Body of pancreas (tissue), 4 donors: ENCODE measurements at places on chromosomes 16 and 17.

GRCh38 chr17:46115699-46116098, 77.5 kb downstream of the KANSL1 start:
- DNase-seq: no peak
- no peak overlapping the region for H3K4me3 ChIP-seq
- no peak overlapping the region for H3K27ac ChIP-seq
- H3K27me3 ChIP-seq: no peaks in the 10 kb centered on the region
- H3K36me3 ChIP-seq: no peaks in the 10 kb centered on the region

DNA sequence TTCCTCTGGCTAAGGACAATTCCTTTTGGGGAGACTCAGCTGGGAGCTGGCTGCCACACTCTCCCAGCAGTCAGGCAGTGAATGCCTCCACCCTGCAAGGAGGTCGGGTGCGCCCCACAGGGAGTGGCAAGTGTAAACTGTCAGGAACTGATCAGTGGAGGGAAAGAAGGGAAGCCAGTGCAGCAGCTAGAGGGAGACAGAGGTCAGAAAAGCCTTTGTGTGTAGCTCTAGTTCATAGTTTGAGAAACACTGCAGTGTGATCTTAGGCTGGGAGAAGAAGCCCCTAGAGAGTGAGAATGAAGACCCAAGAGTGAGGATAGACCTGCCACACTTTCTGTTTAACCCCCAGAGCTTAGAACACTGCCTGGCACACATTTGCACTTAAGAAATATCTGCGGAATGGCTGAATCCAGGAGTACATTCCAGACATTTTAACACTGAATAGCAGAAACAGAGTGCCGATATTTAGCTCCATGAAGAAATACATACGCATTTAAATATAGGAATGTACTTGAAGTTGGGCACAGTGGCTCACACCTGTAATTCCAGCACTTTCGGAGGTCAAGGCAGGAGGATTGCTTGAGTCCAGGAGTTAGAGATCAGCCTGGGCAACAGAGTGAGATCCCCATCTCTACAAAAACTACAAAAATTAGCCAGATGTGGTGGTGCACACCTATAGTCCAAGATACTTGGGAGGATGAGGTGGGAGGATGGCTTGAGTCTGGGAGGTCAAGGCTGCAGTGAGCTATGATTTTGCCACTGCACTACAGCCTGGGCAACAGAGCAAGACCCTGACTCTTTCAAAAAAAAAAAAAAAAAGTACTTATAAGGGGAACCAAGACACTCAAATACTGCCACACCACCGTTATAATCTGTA, 11.1 kb upstream of the SLC5A11 start:
- no peaks in the 10 kb centered on the region for H3K36me3 ChIP-seq
- no peak overlapping the region for H3K27ac ChIP-seq
- peaks cover 15% of the 10 kb centered on the region for H3K4me1 ChIP-seq
- DNase-seq: no peak

DNA sequence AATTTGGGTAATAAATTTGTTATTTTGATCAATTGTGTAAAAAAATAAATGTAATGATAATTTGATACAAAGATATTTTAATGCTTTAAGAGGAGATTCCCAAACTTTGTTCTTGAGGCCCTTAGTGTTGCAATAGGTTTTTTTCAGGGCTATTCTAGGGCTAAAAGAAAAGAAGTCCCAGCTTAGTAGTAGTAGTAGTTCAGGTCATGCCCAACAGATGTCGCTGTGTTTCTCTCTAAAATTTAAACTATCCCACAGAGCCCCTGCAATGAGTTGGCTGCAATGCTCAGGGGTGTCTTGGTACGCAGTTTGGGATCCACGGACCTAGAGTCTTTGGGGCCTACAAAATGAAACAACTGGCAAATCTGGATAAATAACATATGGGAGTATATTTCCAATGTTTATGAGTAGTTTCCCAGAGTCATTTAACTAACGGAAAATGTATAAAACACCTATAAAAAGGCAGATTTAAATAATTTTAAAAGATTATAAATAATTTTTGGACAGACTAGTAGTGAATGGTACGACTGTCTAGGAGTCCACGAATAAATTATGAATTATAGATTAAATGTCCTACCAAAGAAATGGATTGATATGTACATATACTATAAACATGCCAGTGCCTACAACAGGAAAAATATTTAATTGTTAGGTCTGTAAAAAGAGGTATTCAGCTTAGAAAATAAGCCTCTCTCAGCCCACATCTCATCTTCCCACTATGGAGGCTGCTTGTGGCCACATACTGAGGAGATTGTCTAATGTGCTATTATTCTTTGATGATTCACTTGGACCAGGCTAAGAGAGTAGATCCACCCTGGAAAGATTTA, 228.5 kb upstream of the PMFBP1 start:
- DNase-seq: peak; percentile 36
- H3K27ac ChIP-seq: no peak overlapping the region
- no peak overlapping the region for H3K4me3 ChIP-seq
- peaks cover 7% of the 10 kb centered on the region for H3K4me1 ChIP-seq
- H3K36me3 ChIP-seq: no peaks in the 10 kb centered on the region

DNA sequence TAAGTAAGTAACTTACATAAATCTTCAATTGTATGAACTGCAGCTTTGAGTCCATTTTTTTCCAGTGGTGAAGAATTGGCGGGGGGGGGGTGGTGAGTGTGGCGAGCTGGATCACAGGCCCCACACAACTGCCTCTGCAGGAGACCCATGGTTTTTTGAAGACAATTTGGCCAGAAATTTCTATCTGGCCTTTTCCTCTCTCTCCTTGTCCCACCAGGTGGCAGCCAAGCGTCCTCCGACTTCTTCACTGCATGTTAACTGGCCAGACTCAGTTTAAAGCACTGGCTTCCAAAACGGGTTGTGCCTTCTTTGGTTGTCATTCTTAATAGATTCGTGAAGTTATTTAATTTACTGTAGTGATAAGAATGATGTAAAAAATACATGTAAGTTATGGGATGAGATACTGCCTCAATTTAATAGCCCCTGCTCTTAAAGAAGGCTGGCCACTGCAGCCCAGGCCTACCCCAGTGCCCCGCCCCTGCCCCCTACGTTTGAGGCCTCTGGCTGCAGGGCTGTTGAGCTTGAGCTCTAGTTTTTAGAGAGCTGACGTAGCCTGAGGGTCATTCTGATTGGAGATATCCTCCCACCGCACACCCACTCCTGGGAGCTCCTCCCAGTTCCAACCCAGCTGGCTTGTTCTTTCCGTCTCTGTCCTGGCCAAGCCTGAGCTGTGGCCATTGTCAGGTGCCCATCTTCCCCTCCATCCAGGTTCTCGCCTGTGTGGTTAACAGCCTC, 36.4 kb downstream of the AKAP1 start:
- peaks cover 15% of the 10 kb centered on the region for H3K36me3 ChIP-seq
- peaks cover 25% of the 10 kb centered on the region for H3K4me1 ChIP-seq
- no peak overlapping the region for H3K4me3 ChIP-seq
- no peaks in the 10 kb centered on the region for H3K27me3 ChIP-seq
- peak overlapping the region; percentile 59 for H3K27ac ChIP-seq
